Foreskin keratinocyte (primary cell): ENCODE measurements at places on chromosomes 4 and X. TPM values are rescaled to one million over a fixed set of nuclear protein-coding genes. Genes with fewer than 3 reads are reported as not detected.

GRCh38 chr4:39741401-39741800, 43.5 kb downstream of the UBE2K start:
- DNase-seq: no peak

DNA sequence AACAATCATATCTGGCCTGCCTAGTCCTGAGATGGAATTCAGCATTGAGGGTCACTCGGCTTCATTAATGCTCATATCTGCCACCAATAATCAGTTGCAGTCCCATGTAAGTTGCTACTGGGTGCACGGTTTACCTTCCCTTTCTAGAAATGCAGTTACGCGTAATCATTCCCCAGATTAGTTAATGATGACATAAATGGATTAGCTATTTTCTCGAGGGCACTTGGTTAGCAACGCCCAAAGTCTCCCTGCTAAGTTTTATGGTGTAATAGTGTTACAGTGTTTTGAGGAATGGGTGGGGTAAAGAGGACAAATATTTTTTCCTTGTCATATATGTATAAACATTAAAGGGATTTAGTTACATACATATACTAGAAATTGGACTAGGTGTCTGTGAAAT, 118.8 kb downstream of the MID1 start:
- no peak for DNase-seq

GRCh38 chr4:123298801-123299200, 97.8 kb upstream of the SPRY1 start:
- no peak for DNase-seq

Gene NXF3
- not detected in 2 replicates for polyA plus RNA-seq

DNA sequence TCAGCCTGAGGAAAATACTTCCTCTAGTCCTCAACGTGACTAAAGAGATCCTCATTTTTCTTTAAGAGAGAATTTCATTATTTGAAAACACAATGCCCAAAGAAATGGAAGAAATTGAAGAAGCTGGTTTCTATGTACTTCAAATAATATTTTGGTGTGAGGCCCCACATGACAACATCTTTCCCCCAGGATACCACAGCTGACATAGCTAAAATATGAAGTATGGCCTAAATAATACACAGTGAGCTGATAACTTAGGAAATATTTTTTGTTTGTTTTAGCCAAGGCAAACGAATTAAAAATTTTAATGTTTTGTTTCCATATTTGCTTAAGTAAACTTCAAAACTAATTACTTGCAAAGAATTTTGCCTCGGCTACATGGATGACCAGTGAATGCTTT, 149.2 kb downstream of the CBR4 start:
- DNase-seq: no peak

GRCh38 chr4:70365479-70365878, 4.9 kb downstream of the SMR3A start:
- DNase-seq: peak; percentile 85

DNA sequence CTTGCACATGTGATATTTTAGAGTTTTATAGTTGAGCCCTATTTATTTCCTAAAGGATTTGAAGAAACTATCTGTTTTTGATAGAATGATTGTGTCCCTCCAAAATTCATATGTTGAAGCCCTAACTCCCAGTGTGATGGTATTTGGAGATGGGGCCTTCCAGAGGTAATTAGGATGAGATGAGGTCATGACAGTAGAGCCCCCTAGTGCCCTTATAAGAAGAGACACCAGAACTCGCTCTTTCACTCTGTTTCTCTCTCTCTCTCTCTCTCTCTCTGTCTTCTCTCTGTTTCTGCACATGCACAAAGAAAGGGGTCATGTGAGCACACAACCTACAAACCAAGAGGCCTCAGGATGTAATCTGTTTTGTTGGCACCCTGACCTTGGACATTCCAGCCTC, 921.9 kb upstream of the DIAPH2 start:
- no peak for DNase-seq

Gene DDX3X
- polyA plus RNA-seq: 30.0 and 36.8 TPM in 2 replicates

- peak; percentile 60 for DNase-seq
These were observed at the start of gene TLL1 for GRCh38 chr4:165872461-165873297. TLL1 (plus strand) TSS chr4:165873237; CDS start chr4:165873905, 668 bp downstream.

DNA sequence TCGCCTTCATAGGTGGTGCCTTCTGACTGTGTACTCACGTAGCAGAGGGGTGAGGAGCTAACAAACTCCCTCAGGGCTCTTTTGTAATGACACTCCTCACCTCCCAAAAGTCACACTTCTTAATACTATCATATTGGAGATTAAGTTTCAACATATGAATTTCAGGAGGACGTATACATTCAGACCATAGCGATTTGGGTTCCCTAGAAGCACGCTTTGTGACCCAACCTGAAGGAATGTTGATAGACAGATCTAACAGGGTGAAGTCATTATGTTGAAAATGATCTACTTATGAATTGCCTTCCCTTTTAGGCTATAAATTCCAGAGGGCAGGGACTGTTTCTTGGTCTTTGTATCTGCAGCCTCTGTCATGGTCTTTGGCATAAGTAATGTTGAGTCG, 3.2 kb upstream of the KLHL34 start:
- DNase-seq: peak; percentile 36

DNA sequence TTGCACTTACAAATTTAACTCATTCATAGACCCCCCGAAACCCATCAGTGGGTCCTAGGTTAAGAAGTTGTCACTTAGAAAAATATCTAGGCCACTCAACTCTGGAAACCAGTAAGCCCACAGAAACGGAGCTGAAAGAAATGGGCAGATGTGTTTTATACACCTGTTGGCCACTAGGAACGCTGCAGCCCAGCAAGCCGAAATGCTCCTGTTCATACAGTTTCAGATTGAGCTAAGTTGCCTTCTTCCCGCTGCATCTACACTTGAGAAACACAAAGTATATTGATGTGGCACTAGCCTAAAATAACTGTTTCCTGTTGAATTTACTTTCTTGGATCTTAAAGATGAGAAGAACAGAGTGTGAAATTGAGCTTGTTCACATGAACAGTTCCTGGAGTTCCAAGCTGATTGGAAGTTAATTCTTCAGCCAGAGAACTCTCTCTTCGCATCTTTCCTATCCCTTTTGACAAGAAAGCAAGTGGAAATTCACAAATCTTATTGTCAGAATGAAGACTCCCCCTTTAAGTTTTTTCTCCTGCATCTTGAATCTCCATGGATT, 174.1 kb downstream of the RBMX2 start:
- DNase-seq: no peak

Gene PDE5A
- 1.1 and 1.4 TPM in 2 replicates for polyA plus RNA-seq

- no peak for DNase-seq
These were observed 260.7 kb downstream of the INPP4B start for GRCh38 chr4:142585411-142585810.

DNA sequence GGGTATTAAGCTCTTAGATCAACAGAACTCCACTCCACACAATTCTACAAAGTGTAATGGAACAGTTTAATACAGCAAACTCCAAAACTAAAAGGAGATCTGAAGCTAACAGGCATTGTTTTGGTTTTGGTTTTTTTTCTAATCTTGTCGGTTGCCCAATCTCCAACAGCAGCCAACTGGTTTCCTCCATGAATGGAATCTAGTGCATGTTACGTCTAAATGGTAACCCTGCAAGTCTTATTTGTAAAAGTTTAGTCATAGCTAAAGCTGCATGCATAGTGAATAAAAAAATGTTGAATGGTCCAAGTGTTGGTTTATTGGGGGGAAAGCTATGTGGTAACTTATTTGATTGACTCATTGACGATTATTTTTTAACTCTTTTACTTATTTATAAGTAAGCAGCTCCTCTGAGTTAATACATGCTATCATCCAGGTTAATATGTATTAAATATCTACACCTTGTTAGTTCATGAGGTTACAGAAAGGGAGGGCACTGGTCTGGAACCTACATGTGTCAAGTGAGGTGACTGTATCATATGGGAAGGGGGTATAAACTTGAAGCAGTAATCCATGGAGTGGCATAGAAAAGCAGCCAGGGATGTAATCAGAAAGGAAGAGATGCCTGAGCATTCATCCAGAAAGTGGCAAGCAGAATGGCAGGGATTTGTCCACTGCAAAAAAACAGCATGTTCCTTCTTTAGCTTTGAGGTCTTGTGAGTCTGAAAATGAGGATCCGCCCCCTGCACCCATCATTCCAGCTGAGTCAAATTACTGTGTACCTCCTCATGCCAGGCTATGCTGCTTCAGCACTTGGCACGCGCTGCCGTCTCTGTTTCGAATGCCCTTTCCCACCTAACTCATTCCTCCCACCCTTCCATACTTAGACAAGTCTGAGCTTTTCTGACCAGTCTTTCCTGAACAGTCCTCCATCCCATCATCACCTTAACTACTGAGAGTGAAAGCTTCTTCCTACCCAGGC, 81.7 kb downstream of the PDGFC start:
- DNase-seq: peak; percentile 50

GRCh38 chrX:38891641-38892413, 90.6 kb downstream of the MID1IP1 start:
- DNase-seq: no peak

DNA sequence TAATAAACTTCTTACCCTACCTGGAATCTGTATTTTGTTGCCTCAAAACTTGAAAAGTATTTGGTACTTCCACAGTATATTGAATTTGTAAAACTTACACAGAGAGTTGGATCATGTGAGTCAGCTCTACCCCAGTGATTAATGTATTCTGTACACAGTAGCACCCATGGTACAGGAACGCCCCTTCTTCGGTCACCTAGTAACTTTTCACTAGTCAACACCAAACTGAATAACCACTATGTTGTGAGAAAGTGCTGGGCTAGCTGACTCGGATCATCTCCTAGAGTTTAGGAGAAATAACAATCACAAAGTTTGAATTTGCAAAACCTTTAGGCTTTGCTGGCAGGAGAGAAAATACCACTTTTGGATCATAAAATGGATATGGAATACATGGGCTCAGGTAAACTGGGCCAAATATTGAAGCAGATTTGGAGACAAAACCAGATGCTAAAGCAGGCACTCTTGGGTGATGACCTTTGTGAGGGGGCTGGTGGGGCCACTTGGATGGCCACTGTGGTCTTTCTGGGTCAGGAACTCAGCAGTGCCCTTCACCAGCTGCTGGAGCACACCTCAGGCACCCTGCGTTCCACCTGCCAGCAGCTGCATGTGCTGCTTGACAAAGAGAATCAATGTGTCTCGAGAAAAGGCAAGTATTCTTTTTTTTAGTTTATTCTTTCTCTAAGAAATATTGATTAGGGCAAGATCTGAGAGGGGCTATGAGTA, at the start of gene DTHD1:
TSS of gene DTHD1 (plus strand) at position 233 of the 723 bp plus-strand sequence. CDS start at position 376, 143 bp downstream.
- DNase-seq: peak; percentile 65

Gene F8A2
- not detected in 2 replicates for polyA plus RNA-seq

- no peak for DNase-seq
These were observed 19.4 kb upstream of the AR start for GRCh38 chrX:67524428-67524827.

DNA sequence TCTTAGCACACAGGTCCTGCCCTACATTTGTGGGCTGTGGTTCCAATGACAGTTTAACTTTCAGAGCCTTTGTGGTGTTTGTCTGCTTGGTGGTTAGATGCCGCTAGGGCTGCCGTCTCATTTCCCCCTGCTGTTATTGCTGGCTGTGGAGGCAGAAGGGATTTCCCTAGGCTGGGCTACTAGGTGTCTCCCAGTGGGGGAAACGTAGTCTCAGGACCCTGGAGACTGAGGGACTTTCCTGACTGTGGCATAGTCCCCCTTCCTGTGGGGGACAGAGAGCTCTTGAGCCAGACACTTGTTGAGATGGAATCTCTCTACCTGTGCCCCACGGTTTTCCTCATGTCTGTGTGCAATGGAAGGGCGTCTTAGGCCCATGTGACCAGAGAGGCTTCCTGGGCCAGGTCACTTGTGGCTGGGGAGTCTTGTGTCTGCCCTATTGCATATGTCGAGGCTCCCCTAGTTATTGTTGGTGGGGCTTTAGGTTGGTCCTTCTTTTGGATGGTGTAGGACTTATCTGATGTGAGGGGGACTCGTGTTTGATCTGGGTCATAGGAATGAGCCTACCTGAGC, 68.2 kb downstream of the ARHGAP10 start:
- no peak for DNase-seq

GRCh38 chr4:81069706-81070331, 39.3 kb downstream of the BMP3 start:
- peak; percentile 29 for DNase-seq

DNA sequence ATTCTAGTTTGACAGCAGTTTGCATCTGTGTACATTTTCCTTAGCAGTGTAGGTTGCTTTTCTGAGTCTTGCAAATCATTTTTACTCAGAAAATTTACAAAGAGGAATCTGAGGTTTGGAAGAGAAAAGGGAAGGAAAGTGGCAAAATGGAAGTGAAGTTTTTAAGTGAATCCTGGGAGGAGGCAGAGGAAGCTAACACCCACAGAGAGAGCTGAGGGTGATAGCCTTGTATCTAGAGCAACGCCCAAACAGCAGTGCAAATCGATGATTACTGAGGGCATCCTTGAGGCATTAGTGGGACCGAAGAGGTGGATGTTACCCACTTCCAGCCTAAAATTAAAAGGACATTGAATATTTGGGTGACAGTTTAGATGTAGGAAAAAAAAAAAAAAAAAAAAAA, 31.8 kb downstream of the KLF3 start:
- DNase-seq: no peak

Gene TMEM187
- 5.0 and 5.4 TPM in 2 replicates for polyA plus RNA-seq

DNA sequence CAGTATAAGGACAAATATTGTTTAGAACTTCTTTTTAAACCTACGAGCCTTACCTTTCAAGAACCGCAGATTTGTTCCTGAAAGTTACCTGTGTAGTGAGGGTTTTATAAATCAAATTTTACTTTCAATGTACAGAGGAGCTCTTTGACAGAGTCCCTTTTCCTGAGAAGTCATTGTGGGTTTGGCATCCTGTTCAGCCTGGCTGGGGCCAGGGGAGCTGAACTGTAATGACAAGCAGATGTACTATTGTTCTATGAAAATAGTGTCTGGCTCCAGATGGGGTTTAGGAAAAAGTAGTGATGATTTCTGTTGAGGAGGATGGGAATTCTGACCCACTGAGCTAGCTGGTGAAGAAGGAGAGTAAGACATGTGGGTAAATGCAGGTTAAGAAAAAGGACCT, 196.2 kb upstream of the PGRMC2 start:
- no peak for DNase-seq

DNA sequence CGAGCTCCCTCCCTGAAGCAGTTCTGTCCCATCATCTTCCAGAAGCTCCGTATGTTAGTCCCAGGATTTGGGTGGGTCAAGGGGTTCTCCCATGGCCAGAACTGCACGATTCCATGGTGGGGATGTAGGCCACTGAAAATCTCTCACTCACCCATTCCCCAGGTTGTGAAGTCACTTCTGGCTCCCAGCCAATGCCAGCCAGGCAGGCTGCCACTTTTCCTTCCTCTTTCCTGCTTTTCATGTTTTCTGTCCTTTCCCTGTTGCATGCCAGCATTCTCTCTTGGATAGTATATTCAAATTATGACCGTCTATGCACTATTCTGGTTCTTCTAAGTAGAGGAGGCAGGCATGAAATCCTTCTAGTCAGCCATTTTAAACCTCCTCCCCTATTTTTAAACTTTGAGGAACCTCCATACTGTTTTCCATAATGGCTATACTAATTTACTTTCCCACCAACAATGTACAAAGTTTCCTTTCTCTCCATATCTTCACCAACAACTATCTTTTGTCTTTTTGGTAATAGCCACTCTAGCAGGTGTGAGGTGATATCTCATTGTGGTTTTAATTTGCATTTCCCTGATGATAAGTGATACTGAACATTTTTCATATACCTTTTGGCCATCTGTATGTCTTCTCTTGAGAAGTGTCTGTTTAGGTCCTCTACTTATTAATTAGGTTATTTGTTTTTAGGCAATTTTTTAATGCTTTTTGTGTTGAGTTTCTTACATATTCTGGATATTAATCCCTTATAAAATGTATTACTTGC, 182.1 kb upstream of the TET2 start:
- DNase-seq: no peak

- DNase-seq: no peak
These were observed 304.3 kb downstream of the LDB2 start for GRCh38 chr4:16594128-16594527.

Gene CXCL6
- 0.79 and 0.86 TPM in 2 replicates for polyA plus RNA-seq
